ENCODE measurements at places on chromosomes 7 and 10.
A peak's percentile ranks its signal among the peaks of the same experiment; 100 is the strongest.

DNA sequence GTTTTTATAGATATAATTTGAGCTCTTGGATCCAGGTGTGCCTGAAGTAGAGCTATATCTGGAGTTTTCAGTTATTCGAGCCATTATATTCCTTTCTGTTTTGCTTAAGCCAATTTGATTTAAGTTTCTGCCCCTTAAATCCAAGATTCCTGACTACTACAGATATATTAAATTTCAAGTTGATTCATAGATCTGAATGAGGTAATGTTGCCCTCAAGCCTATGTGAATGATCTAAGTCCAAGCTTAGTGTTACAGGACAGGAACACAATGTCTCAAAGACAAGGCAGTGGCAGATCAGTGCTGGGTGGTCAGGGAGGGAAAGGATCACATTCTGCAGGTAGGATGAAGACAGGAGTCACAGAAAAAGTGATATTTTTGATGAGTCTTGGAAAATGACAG, 75.7 kb upstream of the CTBP2 start:
- H3K27ac ChIP-seq, result peak overlapping the region; percentile 42
- H3K36me3 ChIP-seq, result no peaks in the 10 kb centered on the region
- peaks cover 44% of the 10 kb centered on the region for H3K4me1 ChIP-seq
- no peak overlapping the region for H3K4me3 ChIP-seq
- no peaks in the 10 kb centered on the region for H3K27me3 ChIP-seq

- H3K4me3 ChIP-seq, result no peak overlapping the region
- no peaks in the 10 kb centered on the region for H3K4me1 ChIP-seq
- no peaks in the 10 kb centered on the region for H3K36me3 ChIP-seq
Measured at GRCh38 chr10:14278533-14278932, 52.2 kb downstream of the FRMD4A start.

DNA sequence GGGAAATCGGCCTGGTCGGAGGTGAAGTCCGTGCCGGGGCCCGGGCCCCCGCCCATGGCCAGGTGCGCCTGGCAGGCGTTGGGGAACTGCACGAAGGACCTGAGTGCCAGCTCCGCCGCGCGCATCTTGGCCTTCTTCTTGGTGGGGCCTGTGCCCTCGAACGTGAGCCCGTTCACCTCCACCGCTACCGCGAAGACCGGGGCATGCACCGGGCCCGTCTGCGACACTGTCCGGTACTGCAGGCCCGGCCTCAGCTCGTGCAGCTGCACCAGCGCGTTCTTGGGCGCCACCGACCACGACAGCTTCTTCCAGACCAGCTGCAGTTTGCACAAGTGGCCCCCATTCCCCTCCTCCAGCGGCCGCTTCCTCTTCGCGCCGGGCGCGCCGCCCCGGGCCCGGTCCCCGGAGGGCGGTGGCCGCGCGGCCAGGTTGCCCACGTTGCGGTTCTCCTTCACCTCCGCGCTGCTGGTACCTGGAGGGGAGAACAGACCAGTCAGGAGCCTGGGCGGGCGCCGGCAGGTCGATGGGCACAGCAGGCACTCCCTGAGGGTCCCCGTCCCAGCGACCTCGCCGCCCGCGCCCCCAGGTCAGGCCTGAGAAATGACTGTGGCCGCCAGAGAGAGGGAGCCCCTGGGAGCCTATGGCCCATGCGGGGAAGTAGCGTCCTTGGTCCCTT, 307.4 kb downstream of the WDR37 start:
- H3K27me3 ChIP-seq, result no peaks in the 10 kb centered on the region
- no peak for DNase-seq
- H3K4me1 ChIP-seq, result peaks cover 46% of the 10 kb centered on the region
- H3K27ac ChIP-seq, result peak overlapping the region; percentile 62

DNA sequence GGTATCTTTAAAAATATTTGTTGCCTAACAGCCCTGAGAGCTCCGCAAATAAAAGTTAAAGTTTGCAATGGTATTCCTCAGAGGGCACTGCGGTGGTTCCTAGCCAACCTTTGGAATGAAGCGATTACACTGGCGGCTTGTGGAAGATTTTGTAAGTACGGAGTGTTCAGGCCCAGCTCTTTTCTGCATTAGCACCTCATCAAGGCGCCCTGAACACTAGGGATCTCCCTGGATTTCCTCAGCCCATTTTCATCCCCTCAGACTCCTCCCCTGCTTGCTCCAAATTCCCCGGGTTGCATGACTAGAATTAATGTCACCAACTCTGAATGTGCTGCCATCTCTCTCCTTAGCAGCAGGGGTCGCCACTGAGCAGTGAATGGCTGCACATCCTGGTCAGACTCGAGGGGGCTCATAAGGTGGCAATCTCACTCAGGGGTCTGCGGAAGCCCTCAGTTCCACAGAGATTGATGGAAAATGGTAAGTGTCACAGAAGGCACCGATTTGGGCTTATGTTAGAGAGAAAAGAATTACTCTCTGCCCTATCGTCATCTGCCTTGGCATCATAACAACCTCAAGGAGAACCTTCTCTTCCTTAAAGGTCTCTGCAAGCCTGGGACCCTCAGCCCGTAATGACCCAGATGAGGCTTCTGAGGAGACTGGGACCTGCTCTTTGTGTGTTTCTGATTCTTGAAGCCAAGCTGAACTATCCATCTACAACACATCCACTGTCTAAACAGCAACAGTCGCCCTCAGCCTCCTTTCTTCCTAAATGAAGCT, 262.8 kb upstream of the AOAH start:
- H3K4me3 ChIP-seq, result no peak overlapping the region
- peaks cover 3% of the 10 kb centered on the region for H3K27me3 ChIP-seq
- H3K4me1 ChIP-seq, result no peaks in the 10 kb centered on the region
- H3K36me3 ChIP-seq, result no peaks in the 10 kb centered on the region
- DNase-seq, result no peak
- no peak overlapping the region for H3K27ac ChIP-seq

DNA sequence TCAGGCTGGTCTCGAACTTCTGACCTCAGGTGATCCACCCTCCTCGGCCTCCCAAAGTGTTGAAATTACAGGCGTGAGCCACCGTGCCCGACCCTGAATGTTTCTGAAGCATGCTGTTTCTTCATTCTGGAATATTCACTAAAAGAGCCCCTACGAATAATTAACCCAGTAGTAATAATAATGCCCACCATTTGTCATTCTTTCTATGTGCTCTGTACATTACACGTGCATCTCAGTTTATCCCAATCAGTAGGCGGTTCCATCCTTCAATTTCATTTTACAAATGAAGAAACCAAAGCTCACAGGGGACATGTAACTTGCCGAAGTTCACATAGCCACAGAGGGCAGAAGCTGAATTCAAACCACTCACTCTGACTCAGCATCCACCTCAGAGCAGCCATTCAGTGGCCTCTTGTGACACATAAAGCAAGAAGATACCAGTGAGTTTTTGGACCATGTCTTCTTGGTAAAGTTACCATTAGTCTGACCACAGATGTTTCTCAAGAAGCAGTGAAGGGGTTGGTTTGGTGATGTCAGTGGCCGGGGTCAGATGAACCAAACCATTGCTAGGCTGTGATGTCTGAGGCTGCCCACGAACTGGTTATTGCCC, 71.9 kb upstream of the DUSP5 start:
- no peak overlapping the region for H3K4me3 ChIP-seq
- no peaks in the 10 kb centered on the region for H3K27me3 ChIP-seq
- no peak overlapping the region for H3K27ac ChIP-seq

DNA sequence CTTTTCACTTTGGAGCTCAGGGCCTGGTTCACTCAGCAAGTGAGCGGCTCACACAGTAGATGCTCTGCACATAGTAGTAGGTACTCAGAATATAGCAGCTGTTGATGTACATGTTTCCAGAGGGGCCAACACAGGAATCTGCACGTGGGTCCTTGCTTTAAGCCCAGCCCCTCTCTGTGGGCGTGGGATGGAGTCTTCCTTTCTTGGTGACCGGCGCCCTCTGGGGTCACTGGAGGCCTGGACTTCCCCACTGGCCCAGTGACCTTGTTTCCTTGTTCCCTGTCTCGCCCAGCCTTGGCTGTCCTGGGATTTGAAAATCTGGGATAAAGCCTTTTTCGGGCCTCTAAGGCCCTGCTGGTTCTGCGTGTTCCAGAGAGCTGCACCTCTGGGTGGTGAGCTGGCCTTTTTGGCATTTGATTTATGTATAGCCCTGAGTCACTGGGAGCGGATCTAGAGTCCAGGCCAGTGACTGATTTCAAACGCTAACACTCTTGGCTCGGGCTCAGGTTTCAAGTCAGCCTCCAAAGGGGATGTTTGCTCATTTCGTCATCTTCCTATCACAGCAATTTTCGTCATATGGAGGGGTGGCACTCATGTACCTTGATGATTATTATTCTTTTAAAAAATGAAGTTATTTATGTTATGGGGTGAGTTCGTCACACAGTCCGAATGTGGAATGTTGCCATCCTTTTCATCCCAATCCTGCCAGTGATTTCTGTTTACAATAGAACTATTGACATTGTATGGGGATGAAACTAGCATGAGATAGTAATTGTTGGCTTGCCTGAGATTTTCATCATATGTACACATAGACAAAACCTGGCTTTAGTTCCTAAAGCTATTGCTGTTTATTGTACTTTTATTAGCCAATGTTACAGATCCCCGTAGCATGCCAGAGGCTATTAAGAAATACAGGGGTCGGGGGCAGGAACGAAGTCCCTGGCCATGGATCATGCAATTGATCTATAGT, 65.5 kb downstream of the CUX1 start:
- H3K36me3 ChIP-seq, result no peaks in the 10 kb centered on the region
- H3K27me3 ChIP-seq, result no peaks in the 10 kb centered on the region
- H3K4me1 ChIP-seq, result peaks cover 39% of the 10 kb centered on the region
- peak overlapping the region; percentile 98 for H3K27ac ChIP-seq
- H3K4me3 ChIP-seq, result no peak overlapping the region

GRCh38 chr7:77415823-77416620, at the start of gene GSAP:
GSAP (minus strand) TSS chr7:77416349; CDS start chr7:77416321, 28 bp downstream.
- peak within 1 kb of the TSS; percentile 76 for H3K4me3 ChIP-seq
- DNase-seq, result peak; percentile 62
- peak within 1 kb of the TSS; percentile 14 for H3K27ac ChIP-seq
- no peaks in the 10 kb centered on the region for H3K36me3 ChIP-seq
- H3K27me3 ChIP-seq, result no peaks in the 10 kb centered on the region

DNA sequence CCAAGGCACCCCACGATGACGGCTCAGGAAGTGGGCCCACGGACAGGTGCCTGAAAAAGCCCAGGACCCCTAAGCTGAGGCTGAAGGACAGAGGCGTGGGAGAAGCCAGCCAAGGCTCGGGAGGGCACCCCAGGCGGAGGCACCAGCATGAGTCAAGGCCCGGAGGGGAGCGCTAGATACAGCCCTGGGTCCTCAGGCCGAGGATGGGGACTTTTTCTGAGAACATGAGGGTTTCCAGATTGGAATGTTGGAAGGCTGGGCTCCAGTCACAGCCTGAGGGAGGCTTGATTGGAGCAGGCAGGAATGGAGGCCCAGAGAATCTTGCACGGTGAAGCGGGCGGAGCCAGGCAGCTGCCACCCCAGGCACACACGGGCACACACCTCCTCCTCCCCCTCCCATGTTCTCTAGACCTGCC, 19.0 kb upstream of the ELFN1 start:
- peaks cover 29% of the 10 kb centered on the region for H3K27me3 ChIP-seq
- peak; percentile 38 for DNase-seq
- H3K4me3 ChIP-seq, result no peak overlapping the region
- no peaks in the 10 kb centered on the region for H3K4me1 ChIP-seq
- H3K36me3 ChIP-seq, result no peaks in the 10 kb centered on the region

GRCh38 chr7:22607180-22607579, 107.2 kb upstream of the STEAP1B start:
- H3K4me1 ChIP-seq, result peaks cover 3% of the 10 kb centered on the region
- H3K27ac ChIP-seq, result no peak overlapping the region
- no peak overlapping the region for H3K4me3 ChIP-seq
- no peak for DNase-seq

DNA sequence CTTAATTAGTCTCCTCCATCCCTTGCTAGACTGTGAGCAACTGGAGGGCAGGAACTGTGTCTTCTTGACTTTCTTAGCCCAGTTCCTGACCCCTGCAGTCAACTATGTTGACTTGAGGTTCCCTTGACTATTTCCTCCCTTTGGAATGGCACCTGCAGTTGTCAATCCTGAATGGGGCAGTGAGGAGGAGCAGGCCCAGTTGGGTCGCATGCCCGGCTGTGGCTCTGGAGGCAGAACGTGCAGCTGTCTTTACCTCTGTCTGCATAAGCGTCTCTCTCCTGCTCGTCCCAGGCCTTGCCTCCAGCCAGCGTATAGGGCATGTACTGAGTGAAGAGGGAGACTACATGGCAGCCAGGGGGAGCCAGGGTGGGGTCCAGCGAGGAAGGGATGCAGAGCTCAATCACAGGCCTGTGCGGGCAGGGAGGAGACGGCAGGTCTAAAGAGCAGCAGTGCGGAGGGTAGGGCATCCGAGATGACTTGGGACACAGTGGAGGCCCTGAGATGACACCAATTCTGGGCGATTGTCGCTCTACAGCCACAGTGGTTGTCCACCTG, 26.8 kb downstream of the PYROXD2 start:
- peaks cover 5% of the 10 kb centered on the region for H3K4me1 ChIP-seq
- DNase-seq, result no peak
- no peak overlapping the region for H3K4me3 ChIP-seq
- no peak overlapping the region for H3K27ac ChIP-seq

- no peak for DNase-seq
- H3K4me3 ChIP-seq, result no peak overlapping the region
- no peak overlapping the region for H3K27ac ChIP-seq
- peaks cover 97% of the 10 kb centered on the region for H3K36me3 ChIP-seq
- no peaks in the 10 kb centered on the region for H3K27me3 ChIP-seq
- H3K4me1 ChIP-seq, result peaks cover 7% of the 10 kb centered on the region
Measured at GRCh38 chr10:99709480-99710229, 22.3 kb downstream of the COX15 start.

DNA sequence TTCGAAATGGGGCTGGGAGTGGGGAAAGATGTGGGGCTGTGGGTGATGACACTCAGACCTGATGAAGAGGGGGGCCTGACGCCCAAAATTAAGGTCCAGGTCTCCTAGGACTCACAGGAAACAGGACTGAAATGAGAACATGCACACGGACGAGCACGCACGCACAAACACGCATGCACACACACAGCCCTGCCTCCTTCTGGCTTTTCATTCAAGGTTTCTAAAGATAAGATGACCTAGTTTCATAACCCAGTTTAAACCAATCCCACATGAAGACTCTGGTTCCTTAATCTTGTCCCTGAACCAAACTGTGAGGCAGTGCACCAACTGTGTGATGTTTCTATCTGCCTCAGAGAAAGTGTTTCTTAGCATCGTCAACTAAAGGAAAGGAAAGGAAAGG, 162.0 kb downstream of the DGKI start:
- H3K4me3 ChIP-seq, result no peak overlapping the region
- H3K4me1 ChIP-seq, result peaks cover 12% of the 10 kb centered on the region
- no peak for DNase-seq
- no peaks in the 10 kb centered on the region for H3K27me3 ChIP-seq
- no peaks in the 10 kb centered on the region for H3K36me3 ChIP-seq
- H3K27ac ChIP-seq, result no peak overlapping the region

GRCh38 chr7:71173955-71174354, 42.0 kb downstream of the GALNT17 start:
- H3K4me1 ChIP-seq, result no peaks in the 10 kb centered on the region
- no peak for DNase-seq
- H3K27ac ChIP-seq, result no peak overlapping the region
- no peak overlapping the region for H3K4me3 ChIP-seq
- no peaks in the 10 kb centered on the region for H3K27me3 ChIP-seq

- H3K4me3 ChIP-seq, result peak overlapping the region; percentile 100
- H3K36me3 ChIP-seq, result no peaks in the 10 kb centered on the region
- H3K4me1 ChIP-seq, result no peaks in the 10 kb centered on the region
- DNase-seq, result no peak
Measured at GRCh38 chr10:91162495-91163268, 57.8 kb upstream of the PCGF5 start.

- peak overlapping the region; percentile 16 for H3K27ac ChIP-seq
- no peak overlapping the region for H3K4me3 ChIP-seq
- H3K4me1 ChIP-seq, result peaks cover 26% of the 10 kb centered on the region
- no peak for DNase-seq
- H3K36me3 ChIP-seq, result peaks cover 32% of the 10 kb centered on the region
Measured at GRCh38 chr10:128050936-128051335, 75.3 kb downstream of the MKI67 start.
